ENCODE measurements at places on chromosomes 12 and 14.

- DNase-seq, result no peak
Measured at GRCh38 chr14:70357985-70358384, 1.5 kb downstream of the COX16 start.

DNA sequence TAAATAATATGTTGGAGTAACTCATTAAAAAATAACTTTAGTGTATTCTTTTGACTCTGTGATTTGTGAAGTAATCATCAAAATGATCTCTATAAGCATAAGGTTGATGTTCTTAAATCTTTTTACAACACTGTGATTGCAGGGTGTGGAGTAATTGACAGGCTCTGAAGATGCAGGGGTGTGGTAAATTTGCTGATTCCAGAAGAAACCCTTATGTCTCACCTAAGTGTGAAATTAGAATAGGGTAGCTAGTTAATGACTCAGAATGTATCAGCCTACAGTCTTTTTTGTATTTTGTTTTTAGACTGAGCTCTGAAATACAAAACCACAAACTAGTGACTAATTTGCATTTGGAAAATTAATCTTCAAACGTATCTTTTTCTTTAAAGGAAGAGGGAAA, 5.9 kb downstream of the PRPF39 start:
- peak; percentile 13 for DNase-seq

- DNase-seq, result peak; percentile 62
Measured at GRCh38 chr14:24332268-24332993, 2.4 kb downstream of the ADCY4 start.

DNA sequence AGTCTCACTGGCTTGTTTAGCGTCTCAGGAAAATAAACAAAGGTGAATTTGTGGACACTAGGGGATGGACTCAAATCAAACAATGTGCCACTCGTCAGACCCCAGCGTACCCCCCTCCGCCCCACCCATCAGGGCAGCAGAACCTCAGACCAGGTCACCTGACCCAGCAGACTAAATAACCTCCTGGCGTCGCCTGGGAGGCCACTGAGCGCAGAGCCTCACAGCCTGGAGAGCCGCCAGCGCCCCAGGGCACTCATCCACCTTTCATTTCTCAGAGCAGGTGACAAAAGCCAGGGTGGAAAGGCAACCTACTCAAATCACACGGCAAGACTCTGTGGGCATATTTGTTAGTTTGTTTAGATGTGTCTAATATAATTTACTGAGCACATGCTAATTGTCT, 100.9 kb downstream of the DICER1 start:
- DNase-seq, result no peak

GRCh38 chr14:44108601-44109000, 398.5 kb downstream of the FSCB start:
- DNase-seq, result no peak

DNA sequence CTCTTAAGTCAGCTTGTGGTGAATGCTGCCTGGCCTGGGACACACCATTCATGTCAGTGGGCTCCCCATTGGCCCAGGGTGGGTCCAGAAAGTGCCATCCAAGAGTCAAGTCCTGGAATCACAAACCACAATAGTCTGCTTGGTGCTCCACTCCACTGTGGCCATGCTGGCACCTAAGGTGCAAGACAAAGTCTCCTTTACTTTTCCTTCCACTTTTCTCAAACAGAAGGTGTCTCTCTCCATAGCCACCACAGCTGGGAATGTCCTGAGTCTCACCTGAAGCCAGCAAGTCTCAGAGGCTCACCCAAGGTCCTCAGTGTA, 9.0 kb downstream of the RDH16 start:
- DNase-seq, result no peak

DNA sequence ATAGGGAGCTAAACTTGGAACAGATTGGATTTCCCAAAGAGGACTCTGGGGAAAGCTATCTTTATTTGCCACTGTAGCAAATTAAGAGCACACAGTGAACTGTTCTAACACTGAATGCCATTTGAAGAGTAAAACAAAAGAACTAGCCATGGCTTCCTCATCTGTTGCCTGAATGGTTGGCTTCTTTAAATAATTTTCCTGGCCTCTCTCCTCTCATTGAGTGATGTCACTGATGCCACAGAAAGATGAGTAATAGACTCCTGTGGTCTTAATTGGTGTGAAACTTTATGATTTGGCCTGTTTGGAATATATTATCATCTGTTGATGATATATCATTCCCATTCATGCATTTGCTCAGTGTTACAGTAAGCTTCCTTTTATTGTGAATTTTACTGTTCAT, 42.5 kb downstream of the WDR20 start:
- DNase-seq, result peak; percentile 60

- peak; percentile 72 for DNase-seq
Measured at GRCh38 chr12:45671254-45671653, 58.3 kb upstream of the ARID2 start.

- DNase-seq, result no peak
Measured at GRCh38 chr14:50800032-50800431, 30.9 kb downstream of the NIN start.

DNA sequence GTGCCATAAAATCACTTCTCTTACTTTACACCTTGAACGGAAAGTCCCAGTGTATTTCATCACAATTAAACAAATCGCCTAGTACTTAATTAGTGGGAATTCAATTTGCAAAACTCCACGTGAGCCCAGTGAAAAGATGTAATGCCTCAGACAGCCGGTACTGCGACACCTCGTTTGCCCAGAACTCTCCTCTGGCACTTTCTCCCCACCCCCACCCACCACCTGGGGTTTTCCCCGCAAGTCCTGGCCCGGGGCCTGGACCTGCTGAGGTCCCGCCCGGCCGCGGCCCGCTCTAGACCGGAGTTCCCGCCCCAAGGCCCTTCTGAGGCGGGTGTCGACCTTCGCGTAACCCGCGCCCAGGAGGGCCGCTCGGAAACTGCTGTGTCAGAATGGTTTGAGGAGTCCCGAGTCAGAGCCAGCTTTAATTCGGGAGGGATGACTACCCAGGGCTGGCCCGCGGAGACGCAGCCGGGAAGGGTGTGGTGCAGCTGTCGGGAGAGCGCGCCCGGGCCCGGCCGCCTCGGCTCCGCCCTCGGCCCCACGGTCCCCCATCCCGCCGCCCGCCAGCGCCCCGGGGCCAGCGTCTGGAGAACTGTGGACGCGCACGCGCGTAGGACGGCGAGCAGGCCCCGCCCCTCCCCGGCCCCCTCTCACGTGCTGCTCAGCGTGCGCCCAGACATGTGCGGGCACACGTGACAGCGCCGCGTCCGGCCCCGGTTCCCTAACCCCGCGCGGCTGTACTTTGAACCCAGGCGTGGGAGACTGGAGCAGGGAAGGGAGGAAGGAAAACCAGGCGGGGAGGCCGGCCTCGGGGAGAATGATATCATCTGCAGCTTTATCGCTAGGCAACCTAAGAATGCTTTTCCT, 10.8 kb downstream of the BHLHE41 start:
- DNase-seq, result peak; percentile 91

- no peak for DNase-seq
Measured at GRCh38 chr14:100593751-100594624, 6.8 kb upstream of the BEGAIN start.

DNA sequence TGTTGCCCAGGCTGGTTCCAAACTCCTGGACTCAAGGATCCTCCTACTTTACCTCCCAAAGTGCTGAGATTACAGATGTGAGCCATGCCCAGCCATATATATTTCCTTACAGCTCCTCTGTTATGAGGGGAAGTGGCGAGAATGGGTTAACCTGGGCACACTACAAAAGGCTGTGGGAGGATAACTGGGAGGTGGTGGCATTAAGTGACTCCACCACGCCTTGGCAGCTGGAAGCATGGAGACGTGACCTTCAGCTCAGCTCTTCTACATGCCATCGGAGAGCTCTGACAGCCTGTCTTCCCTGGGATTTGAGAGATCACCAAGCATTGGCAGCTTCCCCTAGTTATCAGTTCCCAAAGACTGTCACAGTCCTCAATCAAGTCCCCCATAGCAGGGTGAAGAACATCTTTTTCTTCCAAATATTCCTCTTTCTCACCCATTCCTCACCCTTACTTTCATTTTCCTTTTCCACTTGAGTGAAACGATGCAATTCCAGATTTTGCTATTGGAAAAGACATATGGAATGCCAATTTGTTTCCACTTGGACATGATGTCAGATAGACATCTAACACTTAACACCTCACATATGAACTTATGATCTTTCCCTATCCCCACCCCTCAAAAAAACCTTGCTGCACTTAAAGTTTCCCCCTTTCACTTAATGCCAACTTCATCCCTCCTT, 48.5 kb downstream of the PHLDA1 start:
- DNase-seq, result no peak

- DNase-seq, result no peak
Measured at GRCh38 chr14:63478437-63478852, 64.7 kb downstream of the PPP2R5E start.

DNA sequence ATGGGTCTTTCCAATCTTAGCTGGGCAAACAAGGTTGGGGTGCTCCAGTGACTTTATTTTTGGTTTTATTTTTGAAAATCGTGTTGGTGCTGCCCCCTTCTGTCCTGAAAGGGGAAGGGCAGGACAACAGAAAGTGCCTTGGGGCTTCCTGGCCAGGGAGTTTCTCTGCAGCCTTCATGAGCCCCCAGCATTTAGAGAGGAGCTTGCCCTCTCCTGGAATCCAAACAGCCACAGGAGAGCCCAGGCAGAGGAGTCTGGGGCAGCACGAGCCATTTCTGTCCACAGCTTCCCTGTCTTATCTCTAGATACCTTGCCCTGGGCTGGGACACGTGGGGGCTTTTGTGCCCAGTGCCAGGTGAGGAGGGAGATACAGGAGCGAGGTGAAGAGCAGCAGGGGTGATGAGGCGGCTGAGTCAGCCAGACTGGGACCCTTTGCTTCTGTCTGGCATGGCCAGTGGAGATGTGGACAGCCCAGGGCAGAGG, 4.4 kb upstream of the C1RL start:
- DNase-seq, result peak; percentile 64

DNA sequence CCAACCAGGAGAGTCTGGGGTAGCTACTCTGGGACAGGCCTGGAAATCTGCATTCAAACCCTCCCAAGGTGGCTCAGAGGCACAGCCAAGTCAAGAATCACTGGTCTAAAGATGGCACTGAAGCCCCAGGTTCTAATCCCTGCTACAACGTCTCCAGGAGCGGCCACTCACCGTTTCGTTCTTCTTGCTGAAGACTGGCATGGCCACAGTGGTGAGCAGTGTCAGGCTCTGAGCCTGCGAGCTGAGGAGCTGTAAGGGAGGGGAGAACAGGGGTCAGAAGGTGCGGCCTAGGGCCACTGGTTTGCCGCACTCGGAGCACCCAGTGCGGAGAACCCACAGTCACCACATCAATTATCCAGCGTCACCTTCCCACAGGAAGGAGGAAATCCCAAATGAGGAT, 38.8 kb downstream of the CACNA2D4 start:
- DNase-seq, result no peak

GRCh38 chr12:78403136-78403535, 461.4 kb upstream of the SYT1 start:
- DNase-seq, result peak; percentile 78

- no peak for DNase-seq
Measured at GRCh38 chr12:97681612-97682504, 219.3 kb downstream of the RMST start.

- peak; percentile 42 for DNase-seq
Measured at GRCh38 chr12:56522411-56523193, 982 bp downstream of the RBMS2 start.

- no peak for DNase-seq
Measured at GRCh38 chr14:68482772-68483395, 310.0 kb downstream of the ZFP36L1 start.

DNA sequence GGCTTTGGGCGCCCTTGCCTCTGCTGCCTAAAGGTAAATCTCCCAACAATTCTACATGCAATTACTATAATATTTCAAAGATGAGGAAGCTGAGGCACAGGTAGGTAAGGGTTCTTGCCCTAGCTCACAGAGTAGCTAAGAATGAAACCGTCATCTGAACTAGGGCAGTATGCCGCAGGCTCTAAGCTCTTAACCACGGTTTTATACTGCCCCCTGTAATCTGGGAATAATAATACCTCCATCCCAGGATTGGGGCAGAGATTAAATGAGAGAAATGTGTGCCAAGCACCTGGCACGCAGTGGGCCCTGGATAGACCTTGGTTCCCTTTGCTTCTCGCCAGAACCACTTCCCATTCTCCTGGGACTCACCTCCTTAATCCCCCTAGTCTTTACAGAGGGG, 1.5 kb upstream of the HRK start:
- DNase-seq, result peak; percentile 62

- DNase-seq, result no peak
Measured at GRCh38 chr12:57929092-57929830, 12.1 kb upstream of the ATP23 start.

DNA sequence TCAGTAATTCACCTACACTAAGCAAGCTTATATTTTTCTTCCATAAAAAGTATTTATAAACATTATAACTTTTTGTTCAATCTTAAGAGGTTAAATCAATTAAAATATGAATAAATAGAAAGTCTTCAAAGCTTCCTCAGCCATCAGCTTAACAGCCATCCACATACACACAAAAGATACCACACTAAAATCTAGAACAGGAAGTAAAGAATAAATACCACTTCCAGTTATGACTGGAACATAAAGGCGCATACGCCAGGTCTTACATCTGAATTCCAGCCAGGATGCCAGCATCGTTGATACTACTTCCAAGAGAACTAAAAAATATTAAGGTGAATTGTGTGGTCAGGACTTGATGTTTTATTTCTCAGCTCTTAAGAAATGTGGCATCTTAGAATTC, 17.0 kb downstream of the SIX1 start:
- no peak for DNase-seq

- no peak for DNase-seq
Measured at GRCh38 chr14:36047912-36048311, 128.6 kb downstream of the PTCSC3 start.

DNA sequence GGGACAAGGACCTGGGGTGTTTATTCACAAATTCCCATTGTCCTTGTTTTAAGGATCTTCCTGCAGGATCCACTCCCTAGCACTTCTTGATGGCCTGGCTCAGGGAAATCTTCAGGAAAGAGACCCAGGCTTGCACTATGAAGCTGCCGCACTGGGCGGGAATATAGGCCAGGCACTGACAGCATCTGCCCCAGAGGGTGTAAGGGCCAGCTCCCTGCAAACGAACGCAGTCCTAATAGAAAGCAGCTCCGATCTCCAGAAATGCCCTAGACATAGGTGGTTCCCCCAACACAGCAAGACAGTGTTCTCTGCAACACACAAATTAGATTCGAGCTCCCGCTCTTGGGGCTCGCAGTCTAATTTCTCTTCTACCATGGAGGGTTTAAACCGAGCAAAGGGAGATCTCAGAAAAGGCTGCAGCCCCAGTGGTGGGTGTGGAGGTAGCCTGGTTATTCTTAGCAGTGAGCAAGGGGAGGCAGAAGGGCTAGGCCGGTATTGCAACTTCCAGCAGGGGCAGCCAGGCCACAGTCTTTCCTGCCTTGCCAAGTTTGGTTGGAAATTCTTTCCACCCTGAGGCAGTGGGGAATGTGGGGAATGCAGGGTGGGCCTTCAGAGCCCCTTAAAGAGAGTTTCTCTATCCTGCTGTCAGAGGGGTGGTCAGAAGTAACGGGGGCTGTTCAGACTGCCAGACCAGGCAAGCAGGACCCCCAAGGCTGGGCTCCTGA, 16.1 kb upstream of the WSCD2 start:
- DNase-seq, result no peak

Data from choroid plexus epithelial cell (primary cell).